Stimulated activated CD8-positive, alpha-beta memory T cell treated with anti-CD3 and anti-CD28 coated beads, Interleukin-15, amount 100 ng/mL, for 48 hours (primary cell): ENCODE measurements at places on chromosomes 2 and 18.

DNA sequence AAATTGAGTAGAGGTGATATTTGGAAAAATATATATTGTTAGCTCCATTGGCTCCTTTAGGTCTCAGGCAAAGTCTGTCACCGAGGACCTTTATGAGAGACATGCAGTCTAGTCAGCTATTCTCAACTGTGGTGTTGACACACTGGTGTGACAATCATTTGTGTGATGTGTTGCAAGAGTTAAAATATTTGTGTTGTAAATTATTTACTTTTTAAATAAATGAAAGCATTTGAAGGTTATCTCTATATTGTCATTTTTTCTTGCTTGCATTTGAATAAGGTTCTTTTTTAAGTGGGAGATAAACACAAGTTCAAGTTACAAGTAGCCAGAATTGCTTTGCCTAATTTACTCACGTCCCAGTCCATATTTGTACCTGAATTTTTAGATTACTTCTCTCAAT lies 4.3 kb downstream of the REL start:
- DNase-seq: no peak

DNA sequence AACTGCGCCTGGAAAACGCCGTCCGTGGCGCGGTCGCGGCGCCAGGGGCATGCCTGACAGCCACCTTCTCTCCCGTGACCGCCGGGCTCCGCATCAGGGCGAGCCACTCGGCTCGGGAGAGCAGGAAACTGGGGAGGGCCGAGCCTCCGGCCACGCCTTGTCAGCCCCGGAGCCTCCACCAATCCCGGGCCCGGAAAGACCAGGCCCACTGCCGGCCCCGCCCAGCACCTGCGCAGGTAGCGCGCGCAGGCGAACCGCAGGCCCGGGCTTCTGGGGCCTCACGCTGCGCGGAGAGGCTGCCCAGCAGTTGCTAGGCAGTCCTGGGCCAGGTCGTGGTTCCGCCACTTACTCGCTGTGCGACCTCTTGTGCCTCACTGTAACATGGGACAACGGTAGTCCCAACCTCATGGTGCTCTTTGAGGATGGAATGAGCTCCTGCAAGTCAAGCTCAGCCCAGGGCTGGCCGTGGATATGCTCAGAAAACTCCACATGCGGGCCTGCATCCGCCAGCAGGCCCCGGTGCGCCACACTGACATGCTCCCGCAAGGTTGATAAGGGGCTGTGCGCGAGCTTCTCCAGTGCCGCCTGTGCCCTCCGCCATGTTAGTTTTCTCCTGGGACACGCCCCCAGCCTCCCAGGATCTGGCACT lies 97.1 kb downstream of the INHBB start:
- no peak for DNase-seq

DNA sequence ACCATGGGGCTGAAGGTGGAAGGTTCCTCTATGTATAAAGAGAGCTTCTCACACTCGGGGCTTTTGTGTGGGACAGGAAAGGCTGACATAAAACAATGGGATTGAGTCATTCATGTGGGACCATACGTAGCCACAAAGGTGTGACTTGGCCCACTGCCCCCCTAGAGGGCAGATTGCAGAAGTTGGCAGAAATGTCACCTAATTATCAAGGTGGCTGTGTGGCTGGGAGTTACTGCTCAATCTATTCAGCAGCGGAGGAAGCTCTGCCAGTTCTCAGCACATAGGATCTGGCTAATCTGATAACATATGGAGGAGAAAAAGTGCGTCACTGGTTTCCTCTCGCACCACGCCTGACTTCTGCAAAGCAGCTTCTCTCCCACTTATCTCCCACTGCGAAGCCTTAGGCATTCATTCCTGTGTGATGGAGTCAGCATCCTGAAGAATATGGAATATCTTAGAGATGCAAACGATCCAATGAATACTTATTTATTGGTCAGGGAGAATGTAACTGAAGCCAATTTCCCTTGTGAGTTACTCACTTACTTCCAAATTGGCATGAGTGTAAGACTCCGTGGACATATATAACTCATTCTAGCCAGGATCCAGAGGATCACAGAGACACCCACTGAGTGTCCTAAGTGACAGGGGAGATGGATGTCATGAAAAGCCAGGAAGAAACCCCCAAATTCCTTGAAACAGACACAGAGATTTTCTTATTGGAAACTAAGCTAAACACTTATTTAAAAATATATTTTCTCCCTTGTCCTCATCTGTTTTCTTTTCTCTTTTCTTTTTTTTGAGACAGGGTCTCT lies 344.8 kb downstream of the TGIF1 start:
- DNase-seq: no peak

- DNase-seq: no peak
Measured at GRCh38 chr18:310042-310441, 42.2 kb upstream of the THOC1 start.

- DNase-seq: peak; percentile 77
Measured at GRCh38 chr2:190718652-190719526, 70.0 kb downstream of the NAB1 start.

DNA sequence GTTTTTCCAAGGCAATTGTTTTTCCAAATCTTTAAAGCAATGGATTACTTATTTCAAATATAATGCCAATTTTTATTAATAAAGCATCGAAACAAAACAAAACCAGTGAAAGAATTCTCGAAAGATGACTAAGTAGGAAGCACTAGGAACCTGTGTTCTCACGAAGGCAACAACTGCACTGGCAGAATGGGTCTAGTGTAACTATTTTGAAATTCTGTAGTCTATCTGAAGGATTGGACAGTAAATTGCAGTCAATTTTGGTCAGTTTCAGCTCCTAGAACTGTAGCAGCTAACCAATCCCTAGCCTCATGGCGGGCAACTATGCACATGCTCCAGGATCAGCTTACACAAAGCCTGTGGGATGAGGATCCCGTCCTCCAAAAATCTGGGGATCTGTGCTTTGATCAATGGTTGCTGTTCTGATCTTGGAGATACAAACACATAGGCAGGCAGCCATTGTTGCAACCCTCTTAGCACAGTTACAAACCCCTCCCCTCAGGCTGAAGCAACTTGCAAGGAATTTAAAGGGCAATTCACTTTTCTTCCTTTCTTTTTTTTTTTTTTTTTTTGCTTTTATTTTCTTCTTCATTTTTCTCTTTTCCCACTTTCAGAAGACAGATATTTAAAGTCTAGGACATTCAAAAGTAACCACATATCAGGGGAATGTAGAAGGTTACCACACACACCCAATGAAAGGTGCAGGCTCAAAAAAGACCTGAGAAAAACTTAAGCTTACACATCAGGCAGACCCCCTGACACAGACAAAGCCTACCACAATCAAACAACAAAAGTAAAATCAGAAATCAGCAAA lies 147.6 kb downstream of the THADA start:
- DNase-seq: no peak

GRCh38 chr2:159446817-159447216 lies 160.3 kb upstream of the WDSUB1 start:
- DNase-seq: no peak

DNA sequence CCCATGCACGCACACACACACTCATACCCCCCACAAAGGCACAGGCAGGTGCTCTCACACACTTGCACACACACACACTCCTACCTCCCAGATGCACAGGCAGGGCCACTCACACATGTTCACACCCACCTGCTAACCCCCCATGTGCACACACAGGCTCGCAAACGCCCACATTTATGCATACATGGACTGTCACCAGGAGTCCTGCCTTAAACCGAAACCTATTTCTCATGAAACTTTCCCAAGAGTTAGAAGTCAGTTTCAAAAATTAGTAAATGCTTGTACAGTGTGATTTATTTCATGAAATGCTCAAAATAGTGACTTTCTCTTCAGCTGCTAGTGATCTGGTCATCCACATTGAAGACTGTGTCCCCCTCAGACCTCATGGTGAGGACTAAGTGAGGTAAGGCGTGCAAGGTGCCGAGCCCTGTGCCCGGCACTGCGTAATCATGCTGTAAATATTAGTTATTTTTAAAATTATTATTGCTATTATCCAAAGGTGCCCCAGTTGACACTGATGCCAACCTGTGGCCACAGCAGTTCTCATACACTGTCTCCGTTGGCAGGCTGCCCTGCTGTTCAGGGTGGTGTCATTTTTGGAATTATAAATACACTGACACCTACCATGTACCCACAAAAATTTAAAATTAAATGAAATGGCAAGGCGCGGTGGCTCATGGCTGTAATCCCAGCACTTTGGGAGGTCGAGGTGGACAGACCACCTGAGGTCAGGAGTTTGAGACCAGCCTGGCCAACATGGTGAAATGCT lies 12.4 kb downstream of the CNNM4 start:
- peak; percentile 20 for DNase-seq

- no peak for DNase-seq
Measured at GRCh38 chr18:25349131-25349925, 2.6 kb downstream of the ZNF521 start.

DNA sequence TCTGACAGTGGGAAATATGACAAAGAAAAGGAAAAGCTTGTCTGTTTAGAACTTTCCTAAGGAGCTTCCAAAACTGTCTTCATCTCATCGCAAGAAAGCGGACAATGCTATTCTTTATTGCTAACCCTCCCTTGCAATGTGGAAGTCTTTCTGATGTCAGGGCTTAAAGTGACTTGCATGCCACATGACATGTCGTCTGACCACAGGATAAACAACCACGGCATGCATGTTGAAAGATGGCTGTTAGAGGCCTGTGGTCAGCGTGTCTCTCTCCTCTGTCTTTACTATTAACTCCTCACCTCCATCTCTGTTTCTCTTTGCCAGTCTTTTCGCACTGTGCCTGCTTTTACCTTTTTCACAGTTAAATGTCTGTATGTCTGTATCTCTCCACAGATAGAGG lies 389.8 kb downstream of the LNPK start:
- no peak for DNase-seq

GRCh38 chr18:55990186-55990585 lies 402.2 kb upstream of the TCF4 start:
- no peak for DNase-seq

GRCh38 chr2:233940376-233941276 lies 23.5 kb downstream of the TRPM8 start:
- no peak for DNase-seq

- DNase-seq: no peak
Measured at GRCh38 chr2:237549643-237550415, 16.5 kb upstream of the PRLH start.

DNA sequence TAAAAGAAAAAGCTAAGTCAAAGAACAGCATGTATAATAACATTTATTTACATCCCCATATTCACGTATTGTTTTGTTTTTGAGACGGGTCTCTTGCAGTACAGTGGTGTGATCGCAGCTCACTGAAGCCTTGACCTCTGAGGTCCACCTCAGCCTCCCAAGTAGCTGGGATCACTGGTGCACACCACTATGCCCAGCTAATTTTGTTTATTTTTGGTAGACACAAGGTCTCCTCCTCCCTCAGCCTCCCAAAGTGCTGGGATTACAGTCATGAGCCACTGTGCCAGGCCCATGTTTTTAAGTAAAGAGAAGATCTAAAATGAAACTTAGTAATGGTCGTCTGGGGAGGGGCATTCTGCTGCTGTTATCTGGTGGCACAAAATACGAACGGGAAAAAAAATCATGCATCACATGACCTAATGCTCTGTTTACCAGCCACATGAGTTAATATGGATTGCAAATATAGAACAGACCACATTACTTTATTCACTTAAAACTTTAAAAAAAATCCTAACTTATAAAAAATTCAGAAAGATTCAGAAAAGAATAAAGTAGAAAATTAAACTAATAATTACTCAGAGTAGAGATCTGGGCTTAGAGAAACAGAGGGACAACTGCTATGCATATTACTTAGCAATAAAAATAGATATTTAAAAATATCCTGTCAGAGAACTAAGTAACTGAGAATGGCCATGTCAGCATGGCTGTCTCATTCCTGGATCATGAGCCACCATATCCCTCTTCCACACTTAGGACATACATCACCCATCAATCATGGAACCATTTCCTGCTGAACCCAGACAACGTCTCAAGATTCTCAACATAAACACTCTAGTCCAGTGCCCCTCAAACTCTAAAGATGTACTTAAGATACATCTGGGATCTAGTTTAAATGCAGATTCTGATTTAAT lies 7.3 kb downstream of the MMADHC start:
- DNase-seq: no peak

DNA sequence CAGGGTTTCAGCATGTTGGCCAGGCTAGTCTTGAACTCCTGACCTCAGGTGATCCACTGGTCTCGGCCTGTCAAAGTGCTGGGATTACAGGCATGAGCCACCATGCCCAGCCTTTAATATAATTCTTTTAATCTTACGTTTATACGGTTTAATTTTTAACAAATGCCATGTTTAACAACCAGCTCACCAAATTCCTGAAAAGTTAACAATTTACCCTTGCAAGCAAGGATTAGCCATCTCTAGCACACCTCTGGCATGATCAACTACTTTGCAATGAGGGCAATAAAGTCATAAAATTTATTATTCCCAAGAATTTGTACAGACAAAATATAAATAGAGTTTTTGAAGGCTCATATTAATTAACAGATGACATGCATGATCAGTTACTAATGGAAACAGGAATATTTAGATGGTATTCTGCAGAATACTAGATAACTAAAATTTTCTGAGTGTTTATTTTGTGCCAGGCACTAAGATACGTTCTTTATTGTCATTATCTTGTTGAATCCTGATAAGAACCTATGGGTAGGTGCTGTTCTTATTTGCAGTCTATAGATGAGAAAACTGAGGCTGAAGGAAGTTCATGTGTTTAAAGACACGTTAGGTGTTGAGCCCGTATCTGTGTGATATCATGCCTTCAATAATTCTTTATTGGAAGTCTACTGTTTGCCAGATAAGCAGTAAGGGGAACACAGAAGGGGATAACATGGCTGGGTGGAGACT lies 190.1 kb downstream of the CDCA7 start:
- DNase-seq: no peak

GRCh38 chr2:42810971-42811811 lies 18.8 kb upstream of the HAAO start:
- DNase-seq: peak; percentile 20

DNA sequence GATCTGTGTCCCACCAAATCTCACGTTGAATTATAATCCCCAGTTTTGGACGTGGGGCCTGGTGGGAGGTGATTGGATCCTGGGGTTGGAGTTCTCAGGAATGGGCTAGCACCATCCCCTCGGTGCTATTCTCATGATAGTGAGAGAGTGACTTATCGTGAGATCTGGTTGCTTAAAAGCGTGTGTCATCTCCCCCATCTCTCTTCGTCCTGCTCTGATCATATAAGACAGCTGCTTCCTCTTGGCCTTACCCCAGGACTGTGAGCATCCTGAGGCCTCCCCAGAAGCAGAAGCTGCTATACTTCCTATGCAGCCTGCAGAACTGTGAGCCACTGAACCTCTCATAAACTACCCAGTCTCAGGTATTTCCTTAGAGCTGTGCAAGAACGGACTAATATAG lies 163.7 kb upstream of the NDUFV2 start:
- no peak for DNase-seq

- no peak for DNase-seq
Measured at GRCh38 chr2:210901326-210901725, 344.9 kb downstream of the CPS1 start.

GRCh38 chr18:77063260-77063659 lies 69.3 kb downstream of the MBP start:
- peak; percentile 76 for DNase-seq

DNA sequence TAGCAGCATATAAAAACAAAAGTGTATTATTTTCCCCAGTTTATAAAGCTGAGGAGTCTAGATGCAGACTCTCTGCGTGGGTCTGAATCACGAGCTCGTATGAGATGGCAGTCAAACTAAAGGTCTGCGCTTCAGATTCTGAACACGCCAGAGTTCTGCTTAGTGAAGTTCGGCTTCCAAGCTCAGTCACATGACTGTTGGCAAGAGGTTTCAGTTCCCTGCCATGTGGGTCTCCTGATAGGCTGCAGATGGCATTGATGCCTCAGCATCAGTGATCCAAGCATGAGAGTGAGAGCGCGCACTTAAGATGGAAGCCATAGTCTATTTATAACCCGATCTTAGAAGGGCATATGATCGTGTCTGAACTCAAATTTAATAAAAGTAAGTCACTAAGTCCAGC lies 242.8 kb upstream of the DOK6 start:
- DNase-seq: no peak
